ENCODE measurements at places on chromosomes 1 and 21.

- no peak for DNase-seq
Measured at GRCh38 chr21:15744926-15745325, 15.1 kb downstream of the USP25 start.

DNA sequence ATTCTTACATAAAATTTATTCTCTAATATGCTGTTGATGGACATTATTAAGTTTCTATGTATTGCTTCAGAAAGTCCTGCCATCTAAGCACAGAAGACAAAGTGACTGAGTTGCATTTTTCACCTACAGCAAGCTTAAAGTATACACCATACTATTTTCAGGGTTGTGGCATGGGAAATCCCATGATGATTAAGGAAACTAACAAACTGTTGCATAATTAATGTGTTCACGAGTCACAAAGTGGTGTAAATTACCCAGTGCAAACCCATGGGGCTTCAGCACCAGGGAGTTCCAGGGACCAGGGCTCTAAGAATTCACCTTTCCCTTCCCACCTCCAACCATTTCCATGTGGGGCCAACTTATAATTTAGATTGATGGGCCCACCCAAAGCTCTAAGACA, 81.9 kb upstream of the NR5A2 start:
- DNase-seq: no peak

DNA sequence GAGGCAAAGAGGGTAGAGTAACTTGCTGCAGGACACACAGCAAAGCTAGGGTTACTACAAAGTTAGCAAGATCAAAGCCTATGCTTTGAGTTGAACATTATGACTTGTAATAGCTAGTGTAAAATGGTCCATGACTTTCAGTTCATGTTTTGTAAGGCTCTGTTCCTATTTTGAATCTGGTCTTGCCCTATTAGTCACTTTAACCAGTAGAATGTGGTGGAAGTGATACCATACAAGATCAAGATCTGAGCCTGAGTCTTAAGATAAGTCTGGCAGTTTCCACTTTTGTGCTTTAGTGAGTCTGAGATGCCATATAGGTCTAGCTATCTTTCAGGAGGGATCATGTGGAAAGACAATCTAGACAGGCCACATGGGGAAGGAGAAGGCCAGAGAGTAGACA, 282.1 kb upstream of the BRINP3 start:
- no peak for DNase-seq

- DNase-seq: no peak
Measured at GRCh38 chr1:201025571-201026002, 2.1 kb upstream of the KIF21B start.

GRCh38 chr1:116262995-116263385, 110.1 kb upstream of the ATP1A1 start:
- no peak for DNase-seq

- no peak for DNase-seq
Measured at GRCh38 chr21:43196826-43197225, 28.0 kb downstream of the CRYAA start.

DNA sequence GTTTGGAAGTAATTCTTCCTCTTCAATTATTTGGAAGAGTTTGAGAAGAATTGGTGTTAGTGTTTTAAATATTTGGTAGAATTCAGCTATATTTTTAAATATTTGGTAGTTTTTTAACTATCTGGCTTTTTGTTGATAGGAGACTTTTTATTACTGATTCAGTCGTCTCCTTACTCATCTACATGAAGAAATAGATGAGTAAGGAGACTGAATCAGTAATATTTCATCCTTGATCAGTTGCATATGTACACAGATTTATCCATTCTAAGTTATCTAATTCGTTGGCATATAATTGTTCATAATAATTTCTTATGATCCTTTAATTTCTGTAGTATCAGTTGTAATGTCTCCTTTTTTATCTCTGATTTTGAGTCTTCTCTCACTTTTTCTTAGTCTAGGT, 224.1 kb downstream of the GPR52 start:
- no peak for DNase-seq

GRCh38 chr21:34559089-34559631, 47.1 kb upstream of the KCNE1 start:
- DNase-seq: no peak

- DNase-seq: no peak
Measured at GRCh38 chr1:31881688-31882000, 56.5 kb downstream of the PTP4A2 start.

DNA sequence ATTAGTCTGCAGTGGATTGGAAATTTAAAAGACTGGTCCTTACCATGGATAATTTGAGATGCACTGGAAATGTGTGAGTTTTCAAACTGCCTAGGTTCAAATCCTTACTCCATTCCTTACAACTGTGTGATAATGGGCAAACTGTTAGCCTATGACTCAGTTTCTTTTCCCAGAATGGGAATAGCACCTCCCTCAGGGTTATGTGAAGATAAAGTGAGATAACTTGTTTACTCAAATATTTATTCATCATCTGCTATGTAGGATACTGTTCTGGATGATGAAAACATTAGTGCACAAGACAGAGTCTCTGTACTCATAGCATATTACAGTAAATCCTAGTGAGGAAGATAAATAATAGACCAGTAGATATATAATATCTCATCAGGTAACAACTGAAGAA, 28.6 kb downstream of the LRIG2 start:
- DNase-seq: no peak
